T-helper 17 cell (primary cell): ENCODE measurements at places on chromosomes 7 and 10. TPM values are rescaled to one million over a fixed set of nuclear protein-coding genes. Genes with fewer than 3 reads are reported as not detected.

DNA sequence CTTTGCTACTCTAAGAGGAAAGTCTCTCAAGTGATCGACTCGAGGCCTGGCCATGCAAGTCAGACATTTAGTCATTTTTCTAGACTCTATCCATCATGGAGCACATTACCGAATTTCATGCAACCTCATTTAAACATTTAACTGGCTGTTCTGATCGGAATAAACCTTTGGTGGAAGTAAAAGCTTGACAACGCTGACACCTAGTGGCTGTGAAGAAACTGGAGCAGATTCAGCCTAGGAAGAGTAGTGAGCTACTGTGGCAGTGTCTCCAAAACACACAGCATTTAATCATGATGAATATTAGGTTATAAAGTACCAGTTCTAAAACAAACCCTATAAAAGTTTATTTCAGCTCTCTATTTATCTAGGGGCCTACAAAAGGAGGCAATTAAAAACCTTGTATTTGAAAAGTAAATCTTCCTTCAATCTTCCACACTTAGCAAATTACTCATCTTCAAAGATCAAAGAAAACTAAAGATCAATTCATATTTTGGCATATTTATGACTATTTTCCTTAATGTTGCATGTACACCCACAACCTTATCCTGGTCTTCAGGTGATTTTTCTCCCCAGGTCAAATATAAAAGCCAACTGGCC lies 175.0 kb downstream of the CTNNA3 start:
- H3K4me1 ChIP-seq, result peaks cover 22% of the 10 kb centered on the region
- DNase-seq, result no peak
- H3K4me3 ChIP-seq, result peak overlapping the region; percentile 72
- H3K27me3 ChIP-seq, result peaks cover 7% of the 10 kb centered on the region
- no peaks in the 10 kb centered on the region for H3K36me3 ChIP-seq

DNA sequence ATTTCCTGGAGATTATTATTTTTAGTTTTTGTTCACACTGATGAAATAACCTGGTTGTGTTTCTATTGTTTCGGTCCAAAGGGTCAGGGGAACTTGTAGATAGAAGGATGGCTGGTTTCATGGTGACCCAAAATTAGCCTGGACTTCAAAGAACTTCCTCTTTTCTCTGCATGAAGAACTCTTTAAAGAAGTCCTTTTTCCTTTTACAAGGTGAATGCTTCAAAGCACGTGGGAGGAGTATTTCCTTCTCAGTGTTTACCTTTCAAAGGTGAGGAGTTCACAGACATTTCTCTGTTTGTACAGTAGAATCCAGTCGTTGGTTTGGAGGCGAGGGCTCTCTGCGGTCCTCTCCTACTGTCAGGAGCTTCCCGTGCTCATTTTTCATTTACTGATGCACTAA lies 561.7 kb downstream of the GATA3 start:
- H3K4me1 ChIP-seq, result peaks cover 7% of the 10 kb centered on the region
- no peak overlapping the region for H3K4me3 ChIP-seq
- H3K36me3 ChIP-seq, result no peaks in the 10 kb centered on the region
- no peak overlapping the region for H3K27ac ChIP-seq

DNA sequence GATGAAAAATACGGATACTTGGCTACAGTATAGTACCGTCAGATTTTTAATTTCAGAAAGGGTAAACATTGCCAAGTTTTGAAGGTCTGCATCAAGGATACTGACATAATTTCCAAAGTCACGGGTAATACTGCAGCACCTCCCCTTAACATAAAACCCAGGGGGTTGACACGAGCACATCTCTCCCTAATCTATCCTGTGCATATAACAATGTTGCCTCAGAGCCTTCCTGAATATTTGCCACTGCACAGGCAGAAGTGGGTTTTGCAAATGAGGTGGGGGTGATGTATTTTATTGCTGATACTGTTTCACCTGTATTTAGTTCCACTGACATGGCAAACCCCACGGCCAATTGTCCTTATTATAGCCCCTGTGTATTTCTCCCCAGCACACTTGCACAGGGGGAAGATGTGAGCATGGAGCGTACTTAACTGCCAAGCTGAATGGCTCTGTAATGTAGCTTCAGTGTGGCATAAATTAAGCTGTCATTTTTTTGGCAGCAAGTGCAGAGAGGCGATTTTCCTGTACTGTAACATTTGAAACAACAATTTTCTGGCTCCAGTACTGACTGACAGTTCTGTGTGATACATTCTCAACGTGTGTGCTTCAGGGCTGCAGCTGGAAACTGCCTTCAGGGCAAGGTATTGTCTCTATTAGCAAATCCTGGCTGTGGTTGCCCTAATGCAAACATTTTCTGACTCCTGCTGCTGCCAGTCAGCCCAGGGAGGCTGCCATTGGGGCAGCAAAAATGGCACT lies 299.6 kb upstream of the SP4 start:
- no peaks in the 10 kb centered on the region for H3K4me1 ChIP-seq
- no peaks in the 10 kb centered on the region for H3K36me3 ChIP-seq
- peaks cover 16% of the 10 kb centered on the region for H3K27me3 ChIP-seq
- H3K27ac ChIP-seq, result no peak overlapping the region
- DNase-seq, result no peak

DNA sequence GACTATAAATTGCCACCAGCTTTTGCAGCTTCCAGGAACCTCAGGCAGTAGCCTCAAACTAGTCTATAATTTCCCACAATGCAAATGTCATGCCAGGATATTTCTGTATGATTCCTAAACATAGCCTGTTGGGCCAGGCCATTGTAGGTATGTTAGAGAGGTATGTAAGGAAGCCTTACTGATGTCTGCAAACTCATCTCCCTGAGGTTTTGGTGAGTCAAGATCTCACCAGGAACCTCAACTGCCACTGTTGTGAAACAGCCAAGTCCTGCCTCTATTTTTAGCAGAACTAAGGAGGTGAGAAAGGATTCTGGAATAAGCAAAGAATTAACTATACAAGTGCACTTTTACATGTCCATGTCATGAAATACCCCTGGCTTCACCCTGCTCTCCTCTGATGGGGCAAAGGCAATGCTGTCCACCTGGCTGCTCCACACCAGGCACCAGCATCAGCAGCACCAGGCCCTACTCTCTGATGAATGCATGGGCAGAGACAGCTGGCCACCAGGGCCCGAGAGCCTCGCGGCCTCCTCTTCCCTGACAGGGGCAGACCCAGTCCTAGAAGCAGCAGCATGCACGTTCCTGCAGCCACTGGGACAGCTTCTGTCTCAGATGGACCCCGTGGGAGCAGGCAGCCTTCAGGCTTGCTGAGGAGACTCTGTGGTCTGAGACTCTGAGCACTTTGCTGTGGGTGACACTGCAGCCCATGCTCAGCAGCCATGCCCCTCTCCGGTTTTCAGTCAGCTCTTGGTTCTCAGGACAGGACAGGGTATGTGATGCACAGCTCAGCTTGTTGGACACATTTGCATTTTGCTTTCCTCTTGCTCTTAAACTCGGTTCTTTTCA lies 147.3 kb downstream of the ZMYND11 start:
- peak overlapping the region; percentile 79 for H3K27ac ChIP-seq
- H3K27me3 ChIP-seq, result no peaks in the 10 kb centered on the region
- no peak for DNase-seq
- H3K36me3 ChIP-seq, result peaks cover 5% of the 10 kb centered on the region
- H3K4me3 ChIP-seq, result no peak overlapping the region

DNA sequence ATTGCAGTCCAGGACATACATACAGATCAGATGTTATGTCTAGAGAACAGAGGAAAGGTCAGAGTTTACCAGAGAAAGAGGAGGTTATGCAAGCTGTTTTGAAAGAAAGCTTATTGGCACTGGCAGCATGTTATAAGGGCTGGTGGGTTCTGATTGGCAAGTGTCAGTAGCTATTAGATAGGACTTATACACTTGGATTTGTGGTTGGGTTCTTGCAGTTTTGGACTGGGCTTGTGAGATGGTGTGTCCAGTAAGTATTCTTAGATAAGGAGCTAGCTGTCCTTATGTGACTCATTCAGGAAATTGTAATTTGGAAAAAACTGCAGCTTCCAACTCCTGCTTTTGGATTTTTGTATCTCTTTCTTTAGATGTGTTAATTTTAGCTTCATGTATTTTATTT lies 130.7 kb upstream of the NAMPT start:
- no peak overlapping the region for H3K4me3 ChIP-seq

GRCh38 chr10:114472877-114473253 lies 68.6 kb upstream of the AFAP1L2 start:
- no peaks in the 10 kb centered on the region for H3K27me3 ChIP-seq
- no peak overlapping the region for H3K4me3 ChIP-seq
- peaks cover 17% of the 10 kb centered on the region for H3K4me1 ChIP-seq
- peak overlapping the region; percentile 45 for H3K27ac ChIP-seq

DNA sequence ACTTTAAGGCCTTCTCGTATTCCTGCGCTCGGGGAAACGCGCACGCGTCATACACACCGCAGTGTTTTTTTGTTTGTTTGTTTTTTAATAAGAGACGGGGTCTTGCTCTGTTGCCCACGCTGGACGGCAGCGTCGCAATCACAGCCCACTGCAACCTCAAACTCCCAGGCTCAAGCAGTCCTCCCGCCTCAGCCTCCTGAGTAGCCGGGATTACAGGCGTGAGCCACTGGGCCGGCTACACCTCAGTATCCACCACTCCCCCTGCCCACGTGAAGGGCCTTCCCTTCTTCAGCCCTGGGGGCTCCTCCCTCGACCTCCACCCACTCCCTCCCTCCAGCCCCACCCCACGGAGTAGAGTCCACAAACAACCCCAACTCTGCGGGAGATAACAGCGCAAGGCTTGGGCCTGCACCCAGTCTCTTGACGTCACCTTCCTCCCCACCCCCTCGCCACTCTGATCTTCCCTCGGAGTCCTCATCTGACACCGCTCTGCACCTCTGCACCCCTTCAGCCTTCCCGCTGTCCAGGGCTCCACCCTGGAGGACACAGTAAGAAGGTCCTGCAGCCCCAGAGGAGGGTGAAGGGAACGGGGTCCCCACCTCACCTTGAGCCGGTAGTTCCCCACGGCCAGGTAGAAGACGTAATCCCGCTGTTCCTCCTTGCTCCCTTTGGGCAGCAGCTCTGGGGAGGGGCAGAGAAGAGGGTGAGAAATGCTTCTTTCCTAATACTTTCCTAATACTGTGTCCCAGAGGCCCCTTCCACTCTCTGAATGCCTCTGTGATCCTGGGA lies 2.8 kb upstream of the CLDN15 start:
- H3K27me3 ChIP-seq, result no peaks in the 10 kb centered on the region
- H3K27ac ChIP-seq, result no peak overlapping the region
- DNase-seq, result no peak
- H3K36me3 ChIP-seq, result peaks cover 2% of the 10 kb centered on the region
- H3K4me3 ChIP-seq, result no peak overlapping the region
- H3K4me1 ChIP-seq, result peaks cover 19% of the 10 kb centered on the region

- no peak for DNase-seq
- H3K27ac ChIP-seq, result peak overlapping the region; percentile 57
- peaks cover 35% of the 10 kb centered on the region for H3K4me1 ChIP-seq
- no peaks in the 10 kb centered on the region for H3K36me3 ChIP-seq
- no peak overlapping the region for H3K4me3 ChIP-seq
- H3K27me3 ChIP-seq, result no peaks in the 10 kb centered on the region
Observed at GRCh38 chr10:109892117-109892516, 31.2 kb downstream of the XPNPEP1 start.

DNA sequence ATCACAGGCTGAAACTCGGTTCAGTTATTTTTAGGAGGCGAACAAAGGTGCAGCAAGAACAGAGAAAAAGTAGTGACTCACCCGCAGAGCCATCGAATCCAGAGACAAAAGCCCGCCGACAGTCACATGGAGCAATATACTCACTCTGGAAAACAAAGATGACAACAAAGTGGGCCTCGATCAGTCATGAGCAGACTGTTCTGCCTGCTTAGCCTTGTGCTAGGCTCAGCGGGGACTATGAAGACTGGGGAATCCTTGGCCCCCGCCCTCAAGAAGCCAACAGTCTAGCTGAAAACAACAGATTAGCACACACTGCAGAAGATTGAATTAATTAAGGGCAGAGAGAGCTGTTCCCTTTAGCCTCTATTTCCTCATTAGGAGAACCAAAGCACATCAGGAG lies 30.4 kb downstream of the XPNPEP1 start:
- DNase-seq, result no peak
- H3K4me1 ChIP-seq, result peaks cover 32% of the 10 kb centered on the region
- no peaks in the 10 kb centered on the region for H3K27me3 ChIP-seq
- no peaks in the 10 kb centered on the region for H3K36me3 ChIP-seq
- H3K27ac ChIP-seq, result peak overlapping the region; percentile 57
- H3K4me3 ChIP-seq, result no peak overlapping the region

- no peaks in the 10 kb centered on the region for H3K4me1 ChIP-seq
- H3K36me3 ChIP-seq, result no peaks in the 10 kb centered on the region
- no peak for DNase-seq
- no peak overlapping the region for H3K27ac ChIP-seq
- H3K4me3 ChIP-seq, result no peak overlapping the region
Observed at GRCh38 chr10:66869635-66870034, 56.2 kb upstream of the LRRTM3 start.

- H3K27me3 ChIP-seq, result no peaks in the 10 kb centered on the region
- H3K4me1 ChIP-seq, result no peaks in the 10 kb centered on the region
- no peak for DNase-seq
- no peak overlapping the region for H3K4me3 ChIP-seq
- H3K36me3 ChIP-seq, result no peaks in the 10 kb centered on the region
Observed at GRCh38 chr10:64648915-64649314, 1127.7 kb downstream of the REEP3 start.

GRCh38 chr7:155820246-155820645 lies 8.0 kb upstream of the SHH start:
- no peak overlapping the region for H3K27ac ChIP-seq
- H3K4me3 ChIP-seq, result no peak overlapping the region
- no peaks in the 10 kb centered on the region for H3K36me3 ChIP-seq

DNA sequence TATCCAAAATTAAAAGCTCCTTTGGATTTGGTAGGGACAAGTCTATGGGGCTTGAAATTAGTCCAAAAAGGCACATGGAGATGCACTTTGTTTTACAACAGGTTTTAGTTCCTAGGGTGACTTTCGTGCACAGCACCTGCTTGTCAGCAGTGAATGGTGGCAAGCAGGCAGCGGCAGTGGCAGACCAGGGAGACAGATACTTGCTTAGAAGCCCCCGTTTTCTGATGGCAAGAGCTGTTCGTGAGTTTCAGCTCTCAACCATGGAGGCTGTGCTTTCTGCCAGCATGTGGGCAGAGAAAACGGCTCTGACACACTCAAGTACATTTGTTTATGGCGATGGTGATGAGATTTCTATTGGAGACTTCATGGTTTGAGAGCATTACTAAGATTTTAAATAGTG lies 61.7 kb upstream of the SHH start:
- H3K27me3 ChIP-seq, result peaks cover 41% of the 10 kb centered on the region
- H3K4me1 ChIP-seq, result no peaks in the 10 kb centered on the region
- H3K27ac ChIP-seq, result no peak overlapping the region
- DNase-seq, result no peak
- no peaks in the 10 kb centered on the region for H3K36me3 ChIP-seq

GRCh38 chr10:129397198-129397974 lies 69.7 kb upstream of the MGMT start:
- H3K4me1 ChIP-seq, result no peaks in the 10 kb centered on the region
- no peak overlapping the region for H3K4me3 ChIP-seq
- no peak overlapping the region for H3K27ac ChIP-seq
- H3K27me3 ChIP-seq, result peaks cover 12% of the 10 kb centered on the region
- DNase-seq, result no peak

HOGA1 gene
- not detected for total RNA-seq

HOXA5 gene
- total RNA-seq, result not detected

KCP gene
- 0.23 TPM for total RNA-seq

PIK3CG gene
- 25.7 TPM for total RNA-seq

CLCN1 gene
- not detected for total RNA-seq

RUFY2 gene
- total RNA-seq, result 13.6 TPM

GDF2 gene
- total RNA-seq, result not detected
